ENCODE measurements at places on chromosomes 6 and 20.

GRCh38 chr6:168873278-168874190 is 380.1 kb downstream of the THBS2 start:
- DNase-seq: no peak

DNA sequence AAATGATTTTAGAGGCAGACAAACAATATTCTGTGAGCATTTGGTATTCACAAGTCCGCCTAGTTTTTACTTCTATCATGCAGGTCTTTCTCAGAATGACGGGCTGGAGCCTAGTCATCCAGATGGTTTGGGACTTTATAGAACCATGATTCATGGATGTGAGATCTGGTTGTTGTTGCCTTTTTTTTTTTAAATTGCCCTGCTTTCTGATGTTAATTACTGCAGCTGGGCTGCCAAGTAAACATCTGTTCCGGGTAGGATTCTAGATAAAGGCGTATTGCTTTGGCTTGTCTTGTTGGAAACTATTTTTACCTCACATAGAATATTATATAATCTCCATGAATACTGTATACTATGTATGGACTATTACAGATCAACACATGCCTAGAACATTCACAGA is 58.1 kb downstream of the RNF217 start:
- no peak for DNase-seq

DNA sequence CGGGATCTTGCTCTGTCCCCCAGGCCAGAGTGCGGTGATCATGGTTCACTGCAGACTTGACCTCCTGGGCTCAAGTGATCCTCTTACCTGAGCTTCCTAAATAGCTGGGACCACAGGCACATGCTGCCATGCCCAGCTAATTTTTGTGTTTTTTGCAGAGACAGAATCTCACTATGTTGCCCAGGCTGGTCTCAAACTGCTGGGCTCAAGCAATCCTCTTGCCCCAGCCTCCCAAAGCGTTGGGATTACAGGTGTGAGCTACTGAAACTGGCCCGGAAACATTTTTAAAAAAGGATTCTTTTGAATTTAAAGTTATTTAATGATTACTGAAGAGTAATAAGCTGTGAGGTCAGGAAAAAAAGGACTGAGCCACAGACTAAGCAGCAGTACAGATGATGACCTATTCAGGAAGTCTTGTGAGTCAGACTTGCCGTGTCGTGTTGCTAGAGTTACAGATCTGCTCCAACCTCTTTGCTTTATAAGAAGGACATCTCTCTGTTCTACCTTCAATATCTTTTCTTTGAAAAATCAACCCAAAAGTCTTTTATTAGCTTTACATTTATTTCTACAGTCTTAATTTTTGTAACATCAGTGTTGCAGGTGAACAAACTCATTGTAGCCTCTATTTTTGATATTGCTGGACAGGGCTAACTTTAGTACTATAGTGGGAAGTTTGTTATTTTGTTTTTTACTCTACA is 108.7 kb downstream of the NCOA3 start:
- no peak for DNase-seq

DNA sequence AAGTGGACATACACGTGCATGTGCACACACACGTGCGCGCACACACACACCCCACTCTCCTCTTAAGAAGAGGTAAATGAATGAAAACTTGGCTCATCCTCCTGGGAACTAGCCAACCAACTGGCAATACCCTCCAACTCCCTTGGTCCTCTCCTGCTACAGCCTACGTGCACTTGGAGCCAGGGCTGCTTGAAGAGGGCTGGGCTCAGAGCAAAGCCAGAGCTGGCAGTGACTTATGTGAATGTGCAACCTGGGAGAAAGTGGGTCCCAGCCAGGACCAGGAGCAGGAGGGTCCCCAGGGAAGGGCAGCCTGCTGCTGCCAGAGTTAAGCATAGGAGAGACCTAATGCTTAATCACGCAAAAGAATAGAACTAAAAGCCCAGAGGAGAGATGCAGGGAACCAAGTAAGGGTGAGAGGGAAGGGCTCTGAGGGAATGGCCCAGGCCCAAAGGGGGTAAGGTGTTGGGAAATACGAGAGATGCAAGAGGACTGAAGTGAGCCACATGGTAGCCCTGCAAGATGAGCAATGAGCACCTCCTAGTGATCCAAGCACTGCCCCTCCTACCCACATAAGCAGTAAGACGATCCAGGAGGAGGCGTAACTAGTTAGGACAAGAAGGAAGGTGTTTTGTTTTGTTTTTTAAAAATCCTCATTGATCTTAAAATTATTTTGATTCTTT is 24.7 kb downstream of the TRAF3IP2 start:
- DNase-seq: peak; percentile 53

- no peak for DNase-seq
Measured at GRCh38 chr6:142265476-142265875, 36.3 kb upstream of the ADGRG6 start.

DNA sequence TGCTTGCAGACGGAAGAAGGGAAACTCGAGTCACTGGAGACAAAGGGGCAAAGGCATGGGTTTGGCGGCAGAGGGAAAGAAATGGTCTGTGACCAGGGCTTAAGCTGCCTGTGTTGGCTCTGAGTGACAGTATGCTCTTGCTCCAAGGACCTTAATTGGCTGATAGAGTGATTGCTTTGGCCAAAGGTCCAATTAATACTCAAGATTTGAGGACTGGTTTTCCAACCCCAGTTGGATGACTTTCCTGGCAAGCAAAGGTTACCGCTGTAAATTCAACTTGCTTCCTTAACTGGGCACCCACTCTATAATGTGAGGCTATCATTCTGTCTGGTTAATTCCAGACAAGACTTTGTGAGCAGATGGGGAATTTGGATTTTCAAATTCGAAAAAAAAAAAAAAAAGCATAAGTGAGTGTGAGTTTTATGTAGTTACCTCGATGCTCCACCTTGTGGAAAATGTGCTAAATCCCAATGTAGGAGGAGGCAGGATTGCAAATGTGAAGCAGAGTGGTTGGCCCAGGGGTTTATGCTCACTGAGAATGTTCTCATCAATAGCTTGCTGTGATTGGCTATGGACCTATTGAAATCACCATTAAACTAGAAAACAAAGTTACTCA is 150.7 kb upstream of the GMDS start:
- no peak for DNase-seq

- no peak for DNase-seq
Measured at GRCh38 chr6:97292671-97293070, 9.7 kb upstream of the MMS22L start.

DNA sequence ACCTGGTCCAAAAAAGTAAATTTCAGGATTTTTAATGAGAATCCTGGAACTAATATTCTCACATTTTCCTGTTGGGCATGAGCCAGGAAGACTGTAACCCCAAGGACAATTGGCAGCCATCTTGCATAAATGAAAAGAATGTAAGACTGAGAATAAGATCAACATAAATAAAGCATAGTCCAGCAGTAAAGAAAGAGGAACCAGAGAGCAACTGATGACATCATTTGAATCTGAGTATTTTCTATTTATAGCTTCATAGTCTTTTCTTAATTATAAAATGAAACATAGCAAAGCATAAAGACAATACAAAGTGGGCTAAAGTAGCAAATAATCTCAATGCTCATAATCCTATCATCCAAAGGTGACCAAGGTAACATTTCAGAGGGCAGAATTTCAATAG is 26.6 kb upstream of the FBXL4 start:
- no peak for DNase-seq

DNA sequence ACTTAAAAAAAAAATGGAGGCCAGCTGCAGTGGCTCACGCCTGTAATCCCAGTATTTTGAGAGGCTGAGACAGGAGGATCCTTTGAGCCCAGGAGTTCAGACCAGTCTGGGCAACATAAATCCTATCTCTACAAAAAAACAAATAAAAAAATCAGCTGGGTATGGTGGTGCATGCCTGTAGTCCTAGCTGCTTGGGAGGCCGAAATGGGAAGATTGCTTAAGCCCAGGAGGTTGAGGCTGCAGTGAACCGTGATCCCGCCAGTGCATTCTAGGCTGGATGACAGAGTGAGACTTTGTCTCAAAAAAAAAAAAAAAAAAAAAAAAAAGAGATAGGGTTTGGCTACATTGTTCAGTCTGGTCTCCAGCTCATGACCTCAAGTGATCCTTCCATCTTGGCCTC is 29.7 kb downstream of the MYO6 start:
- no peak for DNase-seq

GRCh38 chr6:25028328-25028727 is 92.6 kb upstream of the RIPOR2 start:
- no peak for DNase-seq

DNA sequence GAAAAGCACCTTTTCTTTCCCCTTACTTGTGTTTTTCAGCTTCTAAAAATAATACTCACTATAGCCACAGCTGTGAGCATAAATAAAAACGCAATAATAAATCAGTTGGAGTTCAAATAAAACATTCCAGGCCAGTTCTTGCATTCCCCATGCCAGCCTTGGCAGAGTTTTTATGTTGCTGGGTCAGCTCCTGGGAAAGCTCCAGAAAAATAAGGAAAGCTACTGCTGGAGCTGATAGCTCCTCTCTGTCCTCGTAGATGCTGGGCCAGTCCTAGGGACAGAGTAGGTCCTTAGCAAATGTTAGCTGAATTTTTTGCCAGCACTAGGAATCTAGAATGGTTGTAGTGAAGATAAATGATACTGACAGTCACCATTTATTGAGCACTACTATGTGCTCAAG is 389.0 kb upstream of the SYNCRIP start:
- DNase-seq: no peak

- no peak for DNase-seq
Measured at GRCh38 chr20:57894096-57894495, 184.3 kb upstream of the PMEPA1 start.

DNA sequence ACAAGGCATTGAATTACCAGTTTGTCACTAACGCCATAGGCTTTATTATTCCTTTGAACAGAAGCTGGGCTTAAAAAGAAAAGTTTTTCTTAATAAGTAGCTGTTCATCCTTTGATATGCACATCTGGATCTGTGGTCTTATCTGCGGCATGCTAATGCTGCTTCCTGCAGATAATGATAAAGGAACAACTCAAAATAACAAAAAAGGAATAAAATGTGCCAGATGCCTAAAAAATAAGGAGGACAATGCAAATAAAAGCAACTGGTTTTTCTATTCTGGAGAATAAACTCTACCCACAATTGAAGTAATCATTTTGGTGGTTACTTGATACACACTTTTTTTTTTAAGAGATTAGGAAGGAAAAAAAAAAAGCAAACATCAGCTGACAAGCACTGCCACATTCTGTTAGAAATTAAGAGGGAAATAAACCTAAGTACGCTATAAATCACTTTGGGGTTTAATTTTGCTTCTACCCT is 156.8 kb upstream of the SALL4 start:
- no peak for DNase-seq

DNA sequence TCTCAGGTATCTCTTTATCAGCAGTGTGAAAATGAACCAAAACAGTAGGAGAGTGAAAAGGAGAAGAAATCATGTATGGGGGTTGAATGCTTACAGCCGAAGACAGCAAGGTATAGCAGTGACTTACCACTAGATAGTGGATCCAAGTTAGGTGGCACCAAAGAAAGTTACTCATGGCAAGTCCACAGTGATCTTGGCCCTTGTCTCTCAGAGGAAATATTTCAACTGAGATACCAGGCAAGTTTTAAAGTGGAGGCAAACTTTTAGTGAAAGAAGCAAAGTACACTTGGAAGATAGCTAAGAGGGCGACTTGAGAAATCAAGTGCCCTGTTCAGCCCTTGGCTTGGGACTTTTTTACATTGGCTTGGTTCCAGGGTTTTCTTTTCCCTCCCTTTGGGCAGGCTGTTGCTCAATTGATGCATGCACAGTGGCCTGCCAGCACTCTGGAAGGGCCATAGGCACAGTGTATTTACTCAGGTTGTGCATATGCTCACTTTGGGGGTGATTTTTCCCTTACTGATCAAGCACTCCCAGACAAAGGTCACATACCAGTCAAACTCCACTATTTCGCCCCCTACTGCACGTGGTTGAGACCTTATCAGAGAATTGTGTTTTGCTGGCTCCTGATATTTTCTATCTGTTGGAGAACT is 329.5 kb upstream of the KHDRBS2 start:
- DNase-seq: no peak

- DNase-seq: no peak
Measured at GRCh38 chr6:11972806-11973205, 39.3 kb upstream of the HIVEP1 start.

- no peak for DNase-seq
Measured at GRCh38 chr6:124294574-124295200, 491.0 kb downstream of the NKAIN2 start.

DNA sequence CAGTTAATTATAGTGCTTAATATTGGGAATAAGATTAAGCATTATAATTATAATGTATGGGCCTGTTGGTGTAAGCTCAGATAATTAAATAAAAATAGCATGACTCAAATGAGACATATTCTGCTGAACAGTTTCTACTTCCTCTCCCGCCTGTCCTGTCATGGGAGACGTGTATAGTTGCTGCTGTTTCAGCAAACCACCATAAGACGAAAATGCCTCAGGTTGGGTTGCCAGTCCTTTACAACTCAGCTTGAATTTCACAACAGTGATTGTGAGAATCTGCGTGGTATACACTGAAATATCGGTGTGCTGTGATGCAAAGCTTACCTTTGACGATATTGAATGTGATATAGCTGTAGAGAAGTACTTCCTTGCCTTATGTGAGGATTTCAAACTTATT is 99.5 kb downstream of the POPDC3 start:
- DNase-seq: no peak

- DNase-seq: no peak
Measured at GRCh38 chr6:136102991-136103688, 147.0 kb downstream of the MTFR2 start.

DNA sequence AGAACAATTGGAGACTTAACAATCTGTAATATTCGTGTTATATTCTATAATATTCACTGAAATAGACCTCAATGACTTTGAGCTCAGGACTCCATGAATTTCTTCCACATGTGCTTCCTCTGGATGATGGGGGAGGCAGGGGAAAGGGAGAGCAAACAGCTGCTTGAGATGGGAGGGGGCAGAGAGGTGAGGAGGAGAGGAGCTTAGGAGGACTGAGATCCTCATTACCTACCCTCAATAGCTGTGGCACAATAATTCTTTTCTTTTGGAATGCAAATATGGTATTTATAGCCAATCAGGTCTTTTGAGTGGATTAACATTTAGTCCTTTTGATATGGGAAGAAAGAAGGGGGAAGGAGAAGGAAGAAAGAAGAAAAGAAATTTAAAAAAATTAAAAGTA is 64.1 kb upstream of the ZNF217 start:
- no peak for DNase-seq

Measured in H9 (cell line).